AG10803 (cell line): ENCODE measurements at places on chromosomes 1 and 21.

DNA sequence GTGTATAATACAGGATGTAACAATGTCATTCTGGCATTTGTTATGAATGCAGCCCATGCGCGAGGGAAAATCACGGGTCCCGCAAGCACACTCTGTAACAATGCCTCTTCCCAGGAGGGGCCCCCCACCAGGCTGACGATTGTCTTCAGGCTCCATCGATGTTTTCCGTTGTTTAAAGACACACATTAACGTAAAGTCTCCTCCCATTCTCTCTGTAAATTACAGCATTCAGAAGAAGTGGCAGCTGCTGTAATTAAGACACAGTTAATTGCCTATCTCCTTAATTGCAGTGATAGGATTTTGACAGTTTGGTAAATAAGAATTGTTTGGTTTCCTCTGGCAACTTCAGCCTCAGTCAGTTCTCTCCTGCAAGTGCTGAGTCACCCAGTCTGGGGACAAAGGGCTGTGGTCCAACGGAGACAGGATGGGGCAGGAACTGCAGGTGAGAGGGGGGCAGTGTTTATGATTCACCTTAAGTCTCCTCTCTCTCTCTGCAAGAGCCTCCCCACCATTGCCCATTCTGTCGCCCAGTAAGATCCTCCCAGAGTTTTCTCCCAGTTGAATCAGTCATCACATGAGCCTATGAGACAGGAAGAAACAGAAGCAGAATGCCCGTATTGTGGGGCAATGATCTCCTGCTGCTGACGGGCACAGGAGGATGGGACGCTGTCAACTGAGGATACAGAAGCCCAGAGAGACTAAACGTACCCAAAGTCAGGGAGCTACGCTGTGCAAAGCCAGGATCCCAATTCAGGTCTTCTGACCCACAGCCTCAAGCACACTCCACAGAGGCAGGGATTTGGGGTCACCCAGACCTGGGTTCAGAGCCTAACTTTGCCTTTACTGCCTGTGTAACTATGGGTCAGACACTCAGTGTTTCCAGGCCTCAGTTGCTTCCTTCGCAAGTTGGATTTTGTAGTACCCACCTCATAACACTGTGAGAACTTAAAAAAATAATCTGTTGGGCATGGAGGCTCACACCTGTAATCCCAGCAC lies 110.0 kb downstream of the ADSS2 start:
- peak; percentile 26 for DNase-seq

- no peak for DNase-seq
Observed at GRCh38 chr21:34008618-34009017, 64.8 kb upstream of the MRPS6 start.

GRCh38 chr1:12034381-12034801 lies 15.1 kb downstream of the MIIP start:
- DNase-seq: peak; percentile 49

DNA sequence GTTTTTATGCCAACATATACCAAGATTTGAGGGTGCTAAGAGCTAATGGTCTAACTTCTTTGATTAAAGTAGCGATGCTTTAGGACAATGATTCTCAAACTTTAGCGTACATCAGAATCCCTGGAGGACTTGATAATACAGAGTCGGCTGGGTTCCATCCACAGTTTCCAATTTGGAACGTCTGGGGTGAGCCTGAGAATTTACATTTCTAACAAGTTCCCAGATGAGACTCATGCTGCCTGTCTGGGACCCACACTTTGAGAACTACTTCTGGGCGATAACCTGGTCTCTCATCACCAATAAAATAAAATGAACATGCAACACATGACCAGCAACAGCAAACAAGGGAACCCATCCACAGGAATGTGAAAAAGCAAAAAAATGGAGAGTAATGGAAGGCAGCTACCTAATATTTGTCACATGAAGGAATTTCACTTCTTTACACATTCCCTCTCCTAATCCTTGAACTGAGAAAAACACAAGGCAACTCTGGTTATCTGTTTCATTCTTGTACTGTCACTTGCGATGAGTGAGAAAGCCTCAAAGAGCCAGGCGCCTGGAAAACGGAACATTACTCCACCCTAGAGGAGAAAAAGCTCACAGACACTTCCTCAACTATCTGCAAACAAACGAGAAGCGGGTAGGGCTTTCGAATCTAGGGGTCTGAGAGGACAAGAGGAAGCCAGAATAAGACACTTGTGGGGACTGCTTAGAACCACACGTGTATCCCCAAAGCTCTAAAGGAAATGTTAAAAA lies 14.0 kb downstream of the HSF2BP start:
- DNase-seq: peak; percentile 84

GRCh38 chr1:158095737-158096335 lies 84.9 kb upstream of the CD1D start:
- peak; percentile 13 for DNase-seq

DNA sequence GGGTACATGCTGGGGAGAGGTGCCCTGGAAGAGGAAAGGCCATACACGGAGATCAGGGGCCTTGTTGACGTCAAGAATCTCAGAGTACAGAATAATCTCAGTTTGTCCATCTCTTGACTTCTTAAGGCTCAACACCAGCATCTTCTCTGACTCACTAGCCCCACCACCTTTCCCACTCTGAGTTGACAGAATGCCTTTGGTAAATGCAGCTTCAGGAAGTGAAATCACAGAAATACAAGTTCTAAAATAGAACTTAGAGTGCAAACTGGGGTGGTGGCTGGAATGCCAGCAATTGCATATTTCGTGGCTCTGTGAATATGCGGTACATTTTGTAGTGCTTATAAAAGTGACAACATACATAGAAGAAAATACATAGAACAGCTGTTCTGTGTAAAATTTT lies 1.6 kb downstream of the COG2 start:
- DNase-seq: peak; percentile 25

- no peak for DNase-seq
Observed at GRCh38 chr1:109917768-109918606, 7.3 kb downstream of the CSF1 start.

DNA sequence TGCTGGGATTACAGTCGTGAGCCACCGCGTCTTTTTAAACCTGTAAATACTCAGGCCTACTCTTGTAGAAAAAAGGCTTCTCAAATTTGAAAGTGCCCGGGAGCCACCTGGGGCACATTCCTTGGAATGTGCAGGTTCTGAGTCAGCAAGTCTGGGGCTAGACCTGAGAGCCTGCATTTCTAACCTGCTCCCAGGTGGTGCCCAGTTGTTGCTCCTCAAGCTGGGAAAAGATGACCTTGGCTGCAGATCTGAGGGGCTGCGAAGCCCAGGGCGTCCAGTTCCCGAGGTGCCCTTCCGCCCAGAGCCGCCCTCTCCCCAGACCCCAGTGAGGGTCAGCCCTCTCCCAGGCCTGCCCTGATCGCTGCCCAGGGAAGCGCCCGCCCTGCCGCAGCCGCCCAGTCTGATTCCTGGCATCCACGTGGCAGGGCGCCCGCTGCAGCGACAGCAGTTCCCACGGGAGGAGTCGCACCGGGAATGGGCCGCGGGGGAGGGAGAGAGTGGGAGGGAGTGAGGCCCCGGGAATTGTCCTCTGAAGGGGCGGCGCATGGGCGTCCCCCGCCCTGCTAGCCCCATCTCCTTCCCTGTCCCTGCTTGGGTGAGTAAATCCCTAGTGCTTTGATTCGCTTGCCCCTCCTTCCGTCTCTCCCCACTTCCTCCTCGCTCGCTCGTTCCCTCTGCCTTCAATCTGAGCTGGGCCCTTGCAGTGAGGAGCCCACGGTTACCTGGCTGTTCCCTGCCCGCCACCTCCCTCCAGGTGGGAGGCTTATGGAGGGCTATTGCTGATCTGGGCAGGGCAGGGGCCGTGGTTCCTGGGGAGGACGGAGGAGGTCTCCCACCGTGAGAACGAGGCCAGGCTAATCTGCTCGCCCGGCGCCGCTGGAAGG lies 18.8 kb upstream of the TENT5B start:
- peak; percentile 76 for DNase-seq

DNA sequence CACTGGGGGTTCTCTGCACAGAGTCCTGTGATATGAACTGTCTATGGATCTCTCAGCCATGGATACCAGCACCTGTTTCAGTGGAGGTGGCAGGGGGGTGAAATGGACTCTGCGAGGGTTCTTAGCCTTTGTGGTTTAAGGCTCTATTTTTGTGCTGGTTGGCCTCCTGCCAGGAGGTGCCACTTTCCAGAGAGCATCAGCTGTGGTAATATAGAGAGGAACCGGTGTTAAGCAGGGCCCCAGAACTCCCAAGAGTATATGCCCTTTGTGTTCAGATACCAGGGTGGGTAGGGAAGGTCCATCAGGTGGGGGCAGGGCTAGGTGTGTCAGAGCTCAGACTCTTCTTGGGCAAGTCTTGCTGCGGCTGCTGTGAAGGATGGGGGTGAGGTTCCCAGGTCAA lies 330.0 kb upstream of the PLD5 start:
- DNase-seq: no peak

DNA sequence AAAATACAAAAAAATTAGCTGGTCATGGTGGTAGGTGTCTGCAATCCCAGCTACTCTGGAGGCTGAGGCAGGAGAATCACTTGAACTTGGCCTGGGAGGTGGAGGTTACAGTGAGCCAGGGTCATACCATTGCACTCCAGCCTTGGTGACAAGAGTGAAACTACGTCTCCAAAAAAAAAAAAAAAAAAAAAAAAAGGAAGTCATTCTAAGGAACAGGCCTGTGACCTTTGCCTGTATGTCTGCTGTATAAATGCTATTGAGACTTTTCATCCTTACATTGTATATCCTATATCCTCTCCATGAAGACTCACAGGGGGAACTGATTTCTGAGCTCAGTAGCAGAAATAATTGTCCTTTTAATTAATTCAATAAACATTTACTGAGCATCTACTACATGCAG lies 7.5 kb upstream of the CTPS1 start:
- DNase-seq: no peak

DNA sequence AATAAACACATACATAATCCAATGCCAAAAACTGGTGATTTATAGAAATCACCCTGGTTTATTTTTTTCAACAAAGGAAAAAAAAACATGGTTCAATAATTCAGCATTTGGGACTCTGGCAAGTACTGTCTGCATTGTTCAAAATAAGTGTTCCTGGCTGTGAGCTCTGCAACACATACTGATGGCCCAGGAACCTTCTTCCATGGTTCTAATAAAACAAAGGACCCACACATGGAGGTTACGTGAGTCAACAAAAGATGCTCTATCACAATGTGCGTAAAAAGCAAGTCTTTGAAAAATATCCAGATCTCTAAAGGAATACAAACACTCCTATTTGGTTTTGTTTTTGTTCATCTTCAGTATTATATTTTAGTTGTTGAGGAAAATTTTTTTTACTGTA lies 37.9 kb upstream of the C1orf198 start:
- no peak for DNase-seq

- no peak for DNase-seq
Observed at GRCh38 chr21:42659416-42660117, 6.1 kb downstream of the PDE9A start.

DNA sequence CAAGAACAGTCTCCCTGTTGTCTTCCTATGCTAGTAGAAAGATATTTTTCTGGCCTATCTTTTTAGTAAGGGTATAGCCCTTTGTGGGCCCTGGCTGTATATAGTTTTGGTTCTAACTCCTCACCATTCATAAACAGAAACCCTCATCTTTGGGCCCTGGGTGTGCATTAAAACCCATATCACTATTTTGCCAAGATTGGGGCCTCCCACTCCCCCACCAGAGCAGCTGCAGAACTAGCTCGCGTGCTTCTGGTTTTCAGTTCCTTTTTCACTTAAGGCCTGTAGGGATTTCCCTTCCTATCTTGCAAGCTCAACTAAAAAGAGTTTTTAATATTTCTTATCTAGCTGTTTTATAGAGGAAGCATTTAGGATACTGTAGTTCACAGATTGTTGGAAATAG lies 106.4 kb downstream of the RGL1 start:
- DNase-seq: no peak

DNA sequence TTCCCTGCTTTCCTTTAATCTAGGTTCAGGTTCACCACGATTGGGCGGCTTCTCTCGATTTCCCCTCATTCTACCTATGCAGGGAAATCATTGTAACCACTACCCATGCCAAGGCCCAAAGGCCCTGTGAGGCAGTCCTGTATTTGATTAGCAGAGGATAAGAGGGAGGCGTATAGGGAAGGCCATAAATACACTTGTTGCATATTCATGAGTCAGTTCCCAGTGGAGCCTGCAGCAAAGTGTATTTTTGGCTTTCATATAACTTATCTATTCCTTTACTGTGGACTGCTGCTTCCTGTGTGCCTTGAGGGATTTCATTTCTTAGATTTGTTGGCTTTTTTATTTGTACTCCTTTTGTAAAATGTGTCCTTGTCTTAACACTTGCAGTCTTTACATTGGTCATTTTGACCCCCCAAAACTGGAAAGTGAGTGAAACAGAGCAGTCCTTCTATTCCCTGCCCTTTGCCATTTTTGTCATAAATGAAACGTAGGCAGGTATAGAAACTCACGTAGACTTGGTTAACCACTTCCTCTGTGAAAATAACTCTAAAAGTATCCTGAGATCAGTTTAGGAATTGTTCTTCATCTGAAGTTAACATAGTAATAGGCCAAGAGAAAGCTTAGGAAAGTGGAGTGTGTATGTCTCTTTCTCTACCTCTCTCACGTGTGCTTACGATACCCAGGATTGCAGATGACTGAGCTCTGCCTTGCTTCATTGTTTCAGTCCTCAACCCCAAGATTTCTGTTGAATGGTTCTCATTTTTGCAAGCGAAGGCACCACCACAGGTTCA lies 19.6 kb upstream of the KCNQ4 start:
- DNase-seq: no peak

DNA sequence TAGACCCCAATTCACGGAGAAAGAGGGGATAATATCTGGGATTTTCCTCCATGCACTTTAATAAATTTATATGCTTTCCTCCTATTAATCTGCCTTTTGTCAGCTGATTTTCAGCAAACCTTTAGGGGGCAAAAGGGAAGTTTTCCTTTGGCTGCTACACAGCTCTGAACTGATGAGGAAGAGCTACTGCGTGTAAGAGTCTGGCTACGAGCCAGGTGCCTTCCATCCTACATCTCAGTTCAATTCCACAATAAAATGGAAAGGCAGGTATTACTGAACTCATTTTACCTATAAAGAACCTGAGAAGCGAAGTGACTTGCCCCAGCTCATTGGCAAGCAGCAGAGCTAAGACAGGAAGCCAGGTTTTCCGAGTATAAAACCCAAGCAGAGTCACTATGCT lies 28.3 kb upstream of the ZNF326 start:
- DNase-seq: no peak

DNA sequence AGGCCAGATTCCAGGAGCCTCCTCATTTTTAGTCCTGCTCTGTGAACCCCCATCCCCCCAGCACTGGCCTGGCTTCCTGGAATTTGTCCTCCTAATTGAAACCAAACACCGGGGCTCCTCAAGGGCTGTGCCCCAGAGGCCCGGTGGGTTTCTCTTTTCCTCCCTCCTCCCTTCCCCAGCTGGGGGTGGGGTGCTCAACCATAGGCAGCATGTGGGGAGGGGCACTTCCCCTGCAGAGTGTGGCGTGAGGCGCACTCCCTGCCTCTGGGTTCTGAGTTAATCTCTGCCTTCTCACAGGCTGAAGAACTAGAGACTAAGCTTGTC lies 67.5 kb upstream of the ACOT11 start:
- DNase-seq: no peak
